Fibroblast of skin of left quadriceps (primary cell): ENCODE measurements at places on chromosomes 1 and 21.

DNA sequence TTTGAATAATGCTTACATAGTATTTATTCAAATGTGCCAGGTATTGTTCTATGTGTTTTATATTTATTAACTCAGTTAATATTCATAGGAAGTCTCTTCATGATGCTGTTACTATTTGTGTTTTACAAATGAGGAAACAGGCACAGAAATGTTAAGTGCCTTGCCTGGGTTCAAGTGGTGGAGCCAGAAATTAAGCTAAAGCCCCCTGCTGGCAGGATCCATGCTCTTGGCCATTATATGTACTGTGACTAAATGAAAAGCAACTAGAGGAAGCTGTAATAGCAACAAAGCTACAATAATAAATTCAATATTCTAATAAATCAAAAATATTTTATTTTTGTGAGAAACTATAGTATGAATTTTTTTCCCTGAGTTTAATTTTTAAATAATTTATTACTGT lies 30.0 kb downstream of the IARS2 start:
- DNase-seq: no peak

DNA sequence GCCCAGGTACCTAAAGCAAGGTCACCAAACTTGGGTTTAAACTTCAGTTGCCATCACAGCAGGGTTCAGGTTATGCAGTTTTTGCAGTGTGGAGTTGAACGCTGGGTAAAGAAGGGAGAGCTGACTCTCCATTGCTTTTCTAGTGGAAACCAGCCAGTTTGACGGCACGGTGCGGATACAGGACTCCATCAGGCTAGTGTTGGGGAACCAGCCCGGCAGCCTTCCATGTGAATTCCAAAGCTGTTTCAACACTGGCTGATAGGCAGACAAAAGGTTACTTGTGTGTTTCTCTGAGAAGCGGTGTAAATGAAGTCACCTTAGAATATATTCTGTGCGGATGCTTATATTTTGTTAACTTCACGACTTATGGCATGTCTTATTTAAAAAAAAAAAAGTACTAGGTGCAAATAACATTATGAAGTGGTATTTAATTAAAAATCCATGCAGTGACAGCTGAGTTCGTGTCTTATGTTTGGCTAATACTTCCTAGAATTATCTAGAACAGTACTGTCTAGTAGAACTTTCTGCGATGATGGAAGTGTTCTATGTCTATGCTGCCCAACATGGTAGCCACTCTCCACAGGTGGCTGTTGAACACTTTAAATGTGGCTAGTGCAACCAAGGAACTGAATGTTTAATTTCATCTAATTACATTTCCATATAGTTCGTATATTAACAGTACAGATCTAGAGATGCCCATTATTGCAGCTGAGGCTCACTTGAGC lies 29.9 kb upstream of the RCAN3 start:
- DNase-seq: no peak

DNA sequence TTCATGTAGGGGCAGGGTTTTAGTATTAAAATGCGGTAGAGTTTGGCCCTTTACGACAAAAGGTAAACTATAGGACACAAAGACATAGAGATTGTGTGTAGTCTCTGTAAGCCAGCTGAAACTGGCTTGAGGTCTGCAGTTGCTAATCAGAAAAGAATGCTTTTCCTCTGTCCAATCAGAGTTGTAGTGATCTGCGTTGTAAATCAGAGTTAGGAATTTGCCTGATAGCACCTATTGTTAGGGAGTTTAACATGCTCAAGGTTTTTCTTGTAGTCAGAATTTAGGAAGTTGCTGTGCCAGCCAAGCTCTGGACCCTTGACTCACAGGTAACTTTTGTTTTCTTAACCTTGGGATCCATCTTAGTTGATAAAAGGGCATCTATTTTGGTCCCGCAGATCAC lies 61.2 kb upstream of the VTCN1 start:
- DNase-seq: no peak

GRCh38 chr1:204459706-204460105 lies 34.9 kb downstream of the PIK3C2B start:
- DNase-seq: no peak

- no peak for DNase-seq
These were observed 294.3 kb upstream of the SPAG17 start for GRCh38 chr1:118479351-118479750.

GRCh38 chr1:234971586-234972297 lies 156.9 kb downstream of the TOMM20 start:
- no peak for DNase-seq

DNA sequence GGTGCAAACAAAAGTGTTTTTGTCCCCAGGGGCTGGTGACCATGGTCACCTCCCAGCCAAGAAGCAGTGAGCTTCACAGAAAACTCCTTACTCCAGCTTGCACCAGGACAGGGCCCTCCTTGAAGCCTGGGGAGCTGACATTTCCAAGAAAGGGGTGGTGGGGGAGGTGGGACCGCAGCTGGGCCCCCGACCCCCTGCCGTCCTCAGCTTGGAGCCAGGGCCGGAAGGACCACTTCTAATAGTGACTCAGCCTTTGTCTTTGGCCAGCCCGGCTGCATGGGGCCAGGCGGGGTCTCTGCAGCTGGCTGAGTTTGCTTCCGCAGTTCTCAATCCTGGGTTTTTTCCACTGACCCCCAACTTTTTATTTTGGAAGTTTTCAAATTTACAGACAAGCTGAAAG lies 136.5 kb upstream of the POU3F1 start:
- DNase-seq: no peak

GRCh38 chr1:154952664-154953063 lies 3.2 kb downstream of the PBXIP1 start:
- no peak for DNase-seq

DNA sequence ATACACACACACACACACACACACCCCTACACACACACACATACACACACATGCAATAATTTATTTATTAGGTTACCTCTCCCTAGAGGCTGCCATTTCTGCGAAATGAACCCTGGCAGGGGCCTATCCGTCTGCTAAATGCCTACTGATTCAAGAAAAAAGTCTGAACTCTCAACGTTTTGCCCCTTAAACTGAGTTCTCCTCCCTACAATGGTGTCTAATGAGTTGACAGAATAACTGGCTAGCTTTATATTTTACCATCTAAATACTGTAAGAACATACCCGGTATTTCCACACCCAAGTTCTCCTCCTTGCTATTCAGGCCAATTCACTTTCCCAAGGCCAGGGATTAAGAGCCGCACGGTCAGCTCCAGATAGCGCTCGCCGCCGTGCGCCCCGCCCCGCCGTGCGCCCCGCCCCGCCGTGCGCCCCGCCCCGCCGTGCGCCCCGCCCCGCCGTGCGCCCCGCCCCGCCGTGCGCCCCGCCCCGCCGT lies 339 bp upstream of the RNPC3 start:
- DNase-seq: peak; percentile 17

DNA sequence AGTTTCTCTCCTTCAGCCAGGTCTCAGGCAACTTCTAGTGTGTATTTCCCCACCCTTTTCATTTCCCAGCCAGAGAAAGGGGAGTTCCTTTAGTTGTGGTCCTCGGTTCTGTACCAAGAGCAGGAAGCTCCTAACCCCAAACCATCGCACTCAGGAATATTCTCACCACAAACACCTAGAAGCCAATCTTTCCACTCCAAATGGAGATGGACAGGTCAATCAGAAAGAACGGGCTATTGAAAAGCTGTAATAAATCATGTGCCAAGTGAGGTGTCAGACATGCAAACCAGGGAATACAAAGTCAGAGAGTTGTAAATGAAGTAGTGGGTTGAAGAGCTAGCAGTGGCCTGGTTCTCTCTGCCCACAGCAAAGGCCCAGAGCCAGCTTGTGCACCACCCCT lies 77.2 kb downstream of the KCNN3 start:
- no peak for DNase-seq

- DNase-seq: peak; percentile 5
These were observed 70.0 kb upstream of the PTGS2 start for GRCh38 chr1:186750257-186750656.

- DNase-seq: no peak
These were observed 496 bp downstream of the PRR9 start for GRCh38 chr1:153217744-153218416.

GRCh38 chr1:186828611-186829454 lies at the start of gene PLA2G4A:
Gene PLA2G4A (plus strand): TSS chr1:186828949. CDS start chr1:186854355, 25,406 bp downstream.
- DNase-seq: peak; percentile 37

DNA sequence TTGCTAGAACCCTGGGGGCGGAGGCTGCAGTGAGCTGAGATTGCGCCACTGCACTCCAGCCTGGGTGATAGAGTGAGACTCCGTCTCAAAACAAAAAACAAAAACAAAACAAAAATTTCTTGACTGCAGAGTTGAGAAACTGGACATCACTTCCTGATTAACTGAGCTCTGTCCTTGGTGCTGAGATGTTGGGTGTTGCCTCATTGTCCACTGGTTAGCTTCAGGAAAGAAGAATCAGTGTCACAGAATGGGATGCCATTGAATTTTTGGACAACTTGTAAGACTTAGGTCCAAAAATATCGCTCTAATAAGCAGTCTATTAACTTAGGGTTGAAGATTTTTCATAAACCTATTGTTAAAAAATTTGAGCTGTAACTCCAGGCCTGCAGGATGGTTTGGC lies 23.8 kb upstream of the KCNA10 start:
- DNase-seq: peak; percentile 15

DNA sequence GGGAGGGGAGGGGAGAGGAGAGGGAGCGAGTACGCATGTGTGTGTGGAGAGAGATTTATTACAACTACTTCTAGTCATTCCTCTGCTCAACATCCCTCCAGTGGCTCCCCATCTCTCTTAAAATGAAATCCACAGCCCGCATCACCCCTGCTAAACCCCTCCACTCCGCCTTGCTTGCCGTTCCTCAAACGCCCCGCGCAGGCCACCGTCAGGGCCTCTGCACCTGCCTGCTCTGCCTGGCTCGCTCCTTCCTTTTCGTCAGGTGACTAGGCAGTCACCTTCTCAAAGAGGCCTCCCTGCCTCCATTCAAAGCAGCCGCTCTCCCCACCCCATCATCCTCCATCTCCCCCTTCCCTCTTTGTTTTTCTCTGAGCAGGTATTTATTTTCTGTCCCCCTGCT lies 29.9 kb downstream of the LRRC38 start:
- DNase-seq: no peak

GRCh38 chr1:200627575-200628222 lies 7.1 kb upstream of the KIF14 start:
- DNase-seq: no peak

- DNase-seq: no peak
These were observed 25.7 kb downstream of the COA6 start for GRCh38 chr1:234398849-234399381.

GRCh38 chr1:29811247-29811646 lies 574.9 kb downstream of the PTPRU start:
- DNase-seq: no peak

DNA sequence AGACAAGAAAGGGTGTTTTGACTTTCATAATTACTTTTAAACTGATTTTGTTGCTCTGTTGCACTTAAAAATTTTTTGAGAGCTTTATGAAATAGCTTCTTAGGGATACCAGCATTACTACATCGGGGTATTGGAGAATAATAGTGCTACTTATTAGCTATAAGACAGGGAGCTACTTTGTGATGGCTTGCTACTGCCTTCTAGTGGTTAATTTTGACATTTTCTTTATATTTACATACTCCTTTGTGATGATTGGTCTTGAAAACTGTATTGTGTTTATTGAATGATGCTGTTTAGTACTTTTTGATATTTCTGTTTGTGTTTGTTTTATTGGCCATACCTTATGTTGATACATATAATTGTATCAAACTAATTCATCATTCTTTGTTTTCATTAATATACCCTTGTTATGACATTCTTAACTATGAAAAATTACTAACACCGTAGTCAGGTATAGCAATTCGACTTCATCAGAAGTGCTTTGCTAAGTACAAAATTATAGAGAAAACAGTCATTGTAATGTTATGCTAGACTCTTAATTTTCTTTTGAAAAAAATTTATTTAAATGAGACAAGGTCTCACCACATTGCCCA lies 85.5 kb downstream of the CLIC4 start:
- peak; percentile 44 for DNase-seq

DNA sequence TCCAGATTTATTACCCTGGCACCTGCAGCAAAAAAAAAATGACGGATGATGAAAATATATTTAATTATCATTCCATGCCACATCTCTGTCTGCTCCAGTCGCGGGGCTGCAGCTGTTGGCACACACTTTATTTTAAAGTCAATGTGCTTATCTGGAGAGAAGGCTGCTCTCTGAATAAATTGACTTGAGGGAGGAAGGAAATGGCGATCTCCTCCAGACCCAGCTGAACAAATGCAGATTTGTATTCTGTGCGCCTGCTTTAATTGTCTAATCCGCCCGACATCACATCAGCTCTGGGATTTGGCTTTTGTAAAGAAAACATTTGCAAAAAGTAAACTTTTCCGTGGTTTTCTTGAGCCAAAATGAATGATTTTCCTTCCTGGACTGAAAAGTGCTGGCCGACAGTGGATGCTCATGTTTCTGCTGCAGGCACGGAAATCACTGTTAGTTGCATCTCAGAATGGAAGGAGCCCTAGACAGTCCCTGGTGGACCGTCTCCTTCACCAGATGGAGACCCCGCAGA lies 150.2 kb downstream of the CAMTA1 start:
- no peak for DNase-seq

GRCh38 chr1:56527548-56528302 lies 51.6 kb downstream of the PLPP3 start:
- no peak for DNase-seq

DNA sequence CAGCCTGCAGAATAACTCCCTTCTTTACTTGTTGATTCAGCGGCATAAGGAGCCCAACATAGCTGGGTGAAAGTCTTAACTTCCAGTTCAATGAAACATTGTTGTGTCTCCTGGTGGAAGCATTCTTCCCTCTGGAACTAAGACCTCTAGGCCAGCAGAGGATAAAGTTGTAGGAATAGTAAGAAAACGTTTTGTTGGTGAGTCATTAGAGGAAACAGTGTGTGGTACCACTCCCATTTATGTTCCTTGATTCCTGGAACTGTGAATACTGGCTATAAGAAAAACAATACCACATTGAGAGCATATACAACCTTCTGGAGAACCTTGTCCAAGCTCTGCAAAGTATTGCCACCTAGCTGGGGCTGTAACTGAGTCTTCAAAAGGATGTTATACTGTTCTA lies 737.4 kb upstream of the ZP4 start:
- no peak for DNase-seq

GRCh38 chr1:204450461-204451257 lies 39.0 kb upstream of the PPP1R15B start:
- DNase-seq: no peak

- no peak for DNase-seq
These were observed 46.2 kb downstream of the URB2 start for GRCh38 chr1:229672246-229672645.

DNA sequence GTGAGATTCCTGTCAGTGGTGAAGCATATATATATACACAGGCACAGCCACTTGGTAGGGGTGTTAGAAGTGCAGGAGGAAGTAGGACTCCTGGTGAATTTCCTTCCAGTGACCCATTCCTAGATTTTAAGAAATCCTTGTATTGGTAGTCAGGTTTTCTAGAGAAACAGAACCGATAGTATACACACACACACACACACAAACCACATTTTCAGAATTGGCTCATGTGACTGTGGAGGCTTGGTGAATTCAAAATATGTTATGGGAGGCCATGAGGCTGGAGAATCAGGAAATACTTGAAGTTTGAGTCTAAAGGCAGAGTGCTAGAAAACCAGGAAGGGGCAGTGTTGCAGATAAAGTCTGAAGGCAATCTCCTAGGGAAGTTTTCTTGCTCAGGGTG lies 114.2 kb downstream of the FCRL5 start:
- DNase-seq: peak; percentile 15
